ENCODE measurements at places on chromosomes 13 and 19. TPM values are rescaled to one million over a fixed set of nuclear protein-coding genes. Genes with fewer than 3 reads are reported as not detected.

GRCh38 chr19:31648347-31648746 is 299.1 kb upstream of the TSHZ3 start:
- no peak for DNase-seq

DNA sequence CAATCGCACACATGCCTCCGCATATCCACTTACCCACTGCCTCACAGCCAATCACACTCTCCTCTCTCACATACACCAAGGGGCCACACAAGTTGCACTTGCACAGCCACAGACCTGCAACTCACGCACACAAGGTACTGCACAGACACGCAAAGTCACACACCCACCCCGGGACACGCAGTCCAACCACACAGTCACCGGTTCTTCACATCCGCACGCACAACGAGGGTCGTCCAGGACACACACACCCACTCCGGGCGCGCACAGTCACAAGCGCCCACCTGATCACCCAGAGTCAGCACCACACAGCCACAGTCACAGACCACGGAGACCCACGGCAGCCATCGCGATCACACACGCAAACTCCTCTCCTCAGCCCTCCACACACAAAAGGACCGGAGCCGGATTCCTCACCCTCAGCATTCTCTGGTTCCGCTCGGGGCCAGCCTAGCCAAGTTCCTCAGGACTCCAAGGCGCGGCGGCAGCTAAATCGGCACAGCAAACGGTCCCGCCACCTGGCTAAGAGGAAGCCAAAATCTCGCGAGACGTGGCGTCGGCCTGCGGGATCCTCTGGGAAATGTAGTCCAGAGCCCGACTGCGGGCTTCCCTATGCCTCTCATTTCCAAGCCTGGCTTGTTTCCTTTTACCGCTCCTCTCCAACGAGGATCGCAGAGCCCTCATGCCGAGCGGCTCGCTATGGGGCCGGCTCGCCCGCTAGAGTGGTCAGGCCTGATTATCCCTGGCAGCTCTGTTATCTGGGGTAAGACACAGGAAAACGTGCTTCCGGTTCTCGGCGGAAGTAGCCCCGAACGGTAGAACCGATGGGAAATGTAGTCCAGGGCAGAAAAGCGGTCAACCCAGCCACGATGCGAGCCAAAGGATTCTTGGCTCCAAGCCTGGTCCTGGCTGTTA is at the start of gene ZNF850:
Gene ZNF850 (minus strand): TSS at position 497 of the 912 bp plus-strand sequence. CDS start 10,201 bp downstream, outside the sequence.
- peak; percentile 85 for DNase-seq

Gene FREM2
- not detected for total RNA-seq

DNA sequence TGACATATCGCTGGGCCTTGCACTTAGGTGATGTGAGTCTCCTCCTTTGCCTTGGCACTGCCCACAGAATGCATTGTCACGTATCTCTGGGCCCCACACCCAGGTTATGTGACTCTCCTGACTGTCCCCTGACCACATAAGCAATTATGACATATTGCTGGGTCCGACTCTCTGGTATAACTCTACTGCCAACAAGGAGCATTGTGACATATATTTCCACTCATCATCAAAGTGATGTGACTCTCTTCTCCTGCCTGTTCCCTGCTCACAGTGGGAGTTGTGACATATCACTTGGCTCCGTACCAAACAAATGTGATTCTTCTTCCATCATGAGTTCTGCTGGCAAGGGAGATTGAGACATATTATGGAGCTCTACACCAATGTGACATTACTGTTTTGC is 15.4 kb upstream of the ZNF681 start:
- no peak for DNase-seq

DNA sequence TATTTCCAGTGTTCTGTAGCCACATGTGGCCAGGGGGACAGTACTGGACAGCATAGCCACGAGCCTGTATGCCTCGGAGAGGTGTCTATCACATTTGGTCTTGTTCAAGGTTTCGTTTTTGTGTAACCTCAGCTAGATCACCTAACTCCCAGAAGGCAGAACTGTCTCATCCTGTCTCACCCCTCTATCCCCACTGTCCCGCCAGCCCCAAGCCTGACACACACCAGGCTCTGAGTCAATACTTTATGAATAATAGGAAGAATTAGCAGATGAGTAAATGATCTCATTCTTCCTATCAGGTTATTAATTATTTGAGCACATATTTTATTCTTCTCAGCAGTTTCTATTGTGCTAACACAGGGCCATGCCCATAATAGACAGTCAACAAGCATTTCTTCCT is 132.2 kb downstream of the NUFIP1 start:
- DNase-seq, result peak; percentile 35

- no peak for DNase-seq
Observed at GRCh38 chr19:7933411-7933810, 7.5 kb upstream of the CTXN1 start.
